ENCODE measurements at places on chromosomes 2 and 18.

DNA sequence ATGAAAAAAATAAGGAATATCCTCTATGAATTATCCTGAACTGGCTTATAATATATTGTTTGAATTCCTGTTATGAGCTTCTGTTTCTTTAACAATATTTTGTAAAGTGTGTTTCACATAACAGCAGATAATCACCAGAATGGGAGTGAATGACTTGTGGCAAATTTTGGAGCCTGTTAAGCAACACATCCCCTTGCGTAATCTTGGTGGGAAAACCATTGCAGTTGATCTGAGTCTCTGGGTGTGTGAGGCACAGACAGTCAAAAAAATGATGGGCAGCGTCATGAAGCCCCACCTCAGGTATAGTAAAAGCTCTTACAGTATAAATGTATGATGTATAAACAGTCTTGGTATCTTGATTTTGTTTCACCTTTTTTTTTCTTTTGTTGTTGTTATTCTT lies 5.9 kb downstream of the GEN1 start:
- DNase-seq: no peak

DNA sequence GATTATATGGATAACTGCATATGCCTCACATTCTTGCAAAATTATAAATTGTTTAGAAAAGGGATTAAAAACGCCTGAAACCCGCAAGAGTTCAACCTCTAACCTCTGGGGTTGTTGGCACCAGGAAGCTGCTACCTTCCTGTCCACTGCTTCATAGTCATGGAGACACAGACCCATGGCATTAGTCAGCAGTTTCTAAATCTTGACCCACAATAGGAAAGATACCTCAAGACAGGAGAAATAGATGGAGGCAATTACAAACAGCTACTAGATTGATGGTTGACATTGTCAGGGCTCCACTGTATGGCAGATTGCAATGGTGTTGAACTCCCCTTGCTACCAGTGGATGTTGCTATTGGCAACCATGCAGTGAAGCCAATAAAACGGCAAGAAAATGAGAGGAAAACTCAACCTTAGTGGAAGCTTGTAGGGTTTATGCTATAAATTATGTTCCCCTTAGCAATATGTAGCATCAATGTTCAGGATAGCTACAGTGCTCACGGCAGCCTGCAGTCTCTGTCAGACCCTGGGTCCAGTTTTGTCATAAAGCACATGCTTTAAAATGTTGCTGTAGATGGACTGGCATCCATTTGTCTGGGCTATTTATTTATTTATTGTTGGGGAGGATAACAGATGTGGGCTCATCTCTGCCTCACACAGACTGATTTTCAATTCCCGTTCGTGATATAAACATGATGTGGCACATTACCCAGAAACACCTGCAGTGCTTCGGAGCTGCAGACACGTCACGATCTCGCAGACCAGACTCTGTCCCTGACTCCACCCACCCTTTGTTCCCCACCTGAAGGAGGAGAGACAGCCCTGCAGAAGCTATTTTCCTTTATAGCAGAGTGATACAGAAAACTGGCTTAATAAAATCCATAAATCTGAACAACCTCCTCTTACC lies 233.4 kb downstream of the AGPS start:
- no peak for DNase-seq

DNA sequence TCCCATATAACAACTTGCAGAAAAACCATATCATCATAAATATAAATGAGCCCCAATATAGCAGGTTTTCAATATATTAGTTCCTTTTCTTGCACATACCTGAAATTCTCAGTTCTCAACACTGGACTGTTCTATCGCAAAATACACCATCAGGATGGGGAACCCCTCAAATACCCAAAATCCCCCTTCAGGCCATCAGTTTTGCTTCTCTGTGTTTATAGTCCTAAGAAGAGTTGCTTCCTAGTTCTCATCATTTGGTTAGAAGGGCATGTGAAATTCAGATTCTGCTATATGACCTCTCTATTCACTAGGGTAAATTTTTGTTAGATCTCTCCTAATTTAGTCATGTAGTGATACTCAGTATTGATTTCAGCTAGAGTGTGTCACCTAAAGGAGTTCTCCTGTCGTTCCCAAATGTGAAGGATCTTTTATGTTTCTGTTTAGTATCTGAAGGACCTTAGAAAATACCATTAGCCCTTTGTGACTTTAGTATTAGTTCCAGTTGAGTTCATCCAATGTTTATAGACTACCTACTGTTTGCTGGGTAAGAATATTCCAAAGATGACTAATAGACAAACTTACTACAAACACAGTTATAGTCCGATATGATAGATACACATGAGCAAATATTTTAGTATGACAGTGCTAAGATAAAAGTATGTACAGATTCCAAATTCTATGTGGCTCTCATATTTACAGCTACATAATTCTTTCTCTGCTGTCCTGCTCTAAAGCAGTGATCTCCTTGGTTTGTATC lies 115.8 kb downstream of the TTC27 start:
- no peak for DNase-seq

DNA sequence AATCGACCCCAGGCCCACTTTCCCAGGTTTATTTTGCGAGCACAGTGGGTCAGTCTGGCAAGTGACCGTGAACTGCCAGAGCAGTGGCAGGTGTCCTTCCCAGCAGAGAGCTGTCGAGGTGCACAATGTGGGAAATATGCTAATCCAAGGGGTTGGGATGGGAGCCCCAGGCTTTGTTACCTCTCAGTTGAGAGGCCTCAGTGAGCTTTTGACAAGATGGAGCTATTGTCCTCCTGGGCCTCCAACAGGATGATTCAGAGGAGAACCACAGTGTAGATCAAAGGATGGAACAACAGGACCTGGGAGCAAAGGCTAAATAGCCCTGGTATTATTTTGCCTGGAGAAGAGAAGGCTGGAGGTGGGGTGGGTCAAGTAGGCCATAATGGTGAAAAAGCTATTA lies 150.8 kb downstream of the NCKAP5 start:
- no peak for DNase-seq

DNA sequence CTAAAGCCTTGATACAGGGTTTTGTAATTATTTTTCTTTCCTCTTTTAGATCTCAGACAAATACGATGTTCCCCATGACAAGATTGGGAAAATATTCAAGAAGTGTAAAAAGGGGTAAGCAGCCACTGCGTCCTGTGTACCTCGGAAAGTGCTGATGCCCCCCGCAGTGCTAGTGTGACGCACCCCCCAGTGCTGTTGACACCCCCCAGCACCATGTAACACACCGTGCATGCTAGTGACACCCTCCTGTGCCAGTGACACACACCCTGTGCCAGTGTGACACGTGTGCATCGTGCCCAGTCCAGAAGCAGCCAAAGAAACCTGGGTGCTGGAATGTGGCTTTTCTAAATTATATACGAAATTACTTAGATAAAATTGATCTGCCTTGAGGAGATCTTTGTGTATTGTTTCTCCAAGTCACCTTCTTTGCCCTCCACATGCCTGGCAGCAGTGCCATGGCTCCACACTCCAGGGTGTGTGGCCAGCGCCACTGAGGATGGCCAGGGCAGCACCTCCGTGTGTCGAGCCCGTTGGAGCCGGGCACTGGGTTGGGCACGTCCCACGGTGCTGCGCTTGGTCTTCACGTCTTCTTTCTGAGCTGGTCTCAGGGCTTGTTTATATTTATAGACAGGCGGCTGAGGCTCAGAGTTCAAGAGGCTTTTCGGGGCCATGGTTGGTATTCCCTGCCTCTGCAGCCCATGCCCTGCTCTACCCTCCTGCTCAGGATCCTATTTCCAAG lies 44.3 kb upstream of the KLF11 start:
- no peak for DNase-seq

- DNase-seq: no peak
These were observed 497.2 kb upstream of the SYT4 start for GRCh38 chr18:43774497-43774896.

DNA sequence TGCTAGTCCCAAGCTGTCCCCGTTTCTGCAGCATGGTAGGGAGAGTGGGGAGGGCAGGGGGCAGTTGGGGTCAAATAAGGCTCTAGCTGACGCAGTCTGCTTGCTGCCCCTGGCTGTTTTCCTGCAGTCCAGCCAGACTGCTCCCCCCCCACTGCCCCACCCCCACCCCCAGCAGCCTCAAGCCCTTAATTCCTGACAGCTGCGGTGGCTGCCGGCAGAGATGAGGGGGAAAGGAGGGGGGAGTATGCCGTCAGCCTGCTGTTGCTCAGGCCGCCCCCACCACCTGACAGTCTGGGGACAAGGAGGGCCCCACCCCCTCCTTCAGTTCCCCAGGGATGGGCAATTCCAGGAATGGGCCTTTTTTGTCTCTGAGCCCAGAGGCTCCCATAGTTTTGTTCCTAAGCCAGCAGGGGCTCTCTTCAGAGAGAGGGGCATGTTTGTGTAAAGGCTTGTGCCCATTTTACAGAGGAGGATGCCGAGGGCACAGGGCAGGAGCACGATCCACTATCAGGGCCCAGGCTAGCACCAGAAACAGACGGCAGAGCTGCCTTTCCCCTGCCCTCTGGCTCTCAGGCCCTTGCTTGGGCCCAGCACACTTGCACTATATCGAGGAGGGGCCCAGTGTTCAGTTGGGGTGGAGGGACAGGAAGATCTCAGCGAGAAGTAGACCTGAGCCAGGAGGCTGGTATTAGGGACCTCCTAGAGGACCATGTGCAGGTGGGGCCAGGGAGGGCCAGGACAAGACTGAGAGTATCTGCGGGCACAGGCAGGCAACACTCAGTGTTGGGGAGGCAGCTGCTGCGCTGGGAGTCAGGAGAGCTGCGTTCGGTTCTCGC lies 1.5 kb upstream of the WNT10A start:
- no peak for DNase-seq

GRCh38 chr2:204732019-204732418 lies 186.7 kb downstream of the PARD3B start:
- DNase-seq: no peak

GRCh38 chr2:69138247-69138772 lies 125.3 kb downstream of the ANTXR1 start:
- no peak for DNase-seq

DNA sequence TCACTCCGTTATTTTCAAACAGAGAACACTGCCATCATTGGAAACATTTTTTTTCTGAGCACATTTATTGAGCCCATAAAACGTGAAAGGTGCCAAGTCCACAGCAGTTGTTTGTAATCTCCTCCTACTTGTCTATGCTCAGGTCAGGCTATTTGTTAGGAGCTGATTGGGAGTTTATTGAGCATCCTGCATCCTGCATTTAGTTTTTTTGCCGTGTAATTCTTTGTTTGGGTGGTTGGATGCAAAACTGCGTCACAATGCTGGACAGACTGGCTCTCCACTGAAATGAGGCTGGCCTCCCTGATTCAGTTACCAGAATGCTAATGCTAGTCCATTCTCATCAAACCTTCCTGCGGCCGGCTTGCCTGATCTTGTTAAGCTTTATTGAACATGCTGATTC lies 71.4 kb downstream of the RAPGEF4 start:
- no peak for DNase-seq

DNA sequence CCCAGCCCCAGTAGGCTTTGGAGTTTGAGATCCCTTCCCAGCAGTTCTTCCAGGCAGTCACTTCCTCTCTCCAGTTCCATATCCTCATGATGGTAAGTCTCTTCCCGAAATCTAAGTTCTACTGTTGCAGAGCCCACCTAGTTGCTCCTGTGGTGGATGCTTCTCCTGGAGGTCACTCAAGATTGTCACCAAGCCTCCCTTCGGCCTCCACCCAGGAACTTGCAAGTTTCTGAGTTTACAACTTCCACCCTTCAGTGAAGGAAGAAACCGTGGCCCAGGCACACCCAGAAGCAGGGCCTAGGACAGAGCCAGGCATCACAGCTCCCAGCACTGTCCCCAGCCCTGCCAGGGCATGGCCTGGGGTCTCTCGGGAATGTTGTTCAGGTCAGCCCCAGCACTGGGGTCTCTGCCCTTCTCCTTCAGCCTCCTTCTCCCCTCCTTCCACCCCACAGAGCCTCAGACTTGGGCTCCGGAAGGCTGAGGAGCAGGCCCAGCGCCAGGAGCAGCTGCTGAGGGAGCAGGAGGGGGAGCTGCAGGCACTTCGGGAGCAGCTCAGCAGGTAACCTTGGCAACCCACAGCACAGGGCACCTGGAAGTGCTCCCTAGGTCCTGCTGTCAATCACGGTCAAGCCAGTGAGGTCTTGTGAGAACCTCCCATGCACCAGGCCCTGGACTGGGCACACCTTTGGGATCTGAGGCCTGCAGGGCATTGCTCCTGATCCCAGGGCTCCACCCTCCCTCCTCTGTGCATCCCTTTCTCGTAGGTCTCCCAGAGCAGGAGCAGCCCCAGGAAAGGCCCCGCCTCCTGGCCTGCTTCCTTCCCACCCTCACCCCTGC lies 7.1 kb downstream of the RUFY4 start:
- DNase-seq: no peak

DNA sequence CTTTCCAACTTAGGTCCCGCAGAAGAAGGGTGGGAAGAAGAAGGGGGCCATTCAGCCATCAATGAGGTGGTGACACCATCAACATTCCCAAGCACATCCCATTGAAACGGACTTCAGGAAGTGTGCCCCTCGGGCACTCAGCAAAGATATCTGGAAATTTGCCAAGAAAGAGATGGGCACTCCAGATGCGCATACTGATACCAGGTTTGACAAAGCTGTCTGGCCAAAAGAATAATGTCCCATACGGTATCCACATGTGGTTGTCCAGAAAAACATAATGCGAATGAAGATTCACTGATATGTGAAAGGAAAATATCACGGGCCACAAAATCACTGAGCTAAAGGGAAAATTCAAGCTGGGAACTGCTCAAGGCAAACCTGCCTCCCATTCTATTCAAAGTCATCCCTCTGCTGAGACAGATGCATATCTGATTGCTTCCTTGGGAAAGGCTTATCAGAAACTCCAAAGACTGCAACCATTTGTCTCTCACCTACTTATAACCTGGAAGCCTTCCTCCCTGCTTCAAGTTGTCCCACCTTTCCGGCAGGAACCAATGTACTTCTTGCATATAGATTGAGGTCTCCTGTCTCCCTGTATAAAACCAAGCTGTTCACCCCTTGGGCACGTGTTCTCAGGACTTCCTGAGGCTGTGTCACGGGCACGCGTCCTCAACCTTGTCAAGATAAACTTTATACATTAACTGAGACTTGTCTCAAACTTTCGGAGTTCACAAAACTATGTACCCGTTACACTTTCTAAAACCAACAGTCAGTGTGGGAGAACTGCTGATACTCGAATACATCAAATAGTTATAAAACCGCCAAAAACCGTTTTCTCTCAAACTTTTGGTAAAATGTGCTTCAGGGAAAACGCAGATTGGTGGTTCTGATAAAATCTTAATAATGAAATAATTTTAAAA lies 1.3 kb upstream of the PDK1 start:
- DNase-seq: no peak

- no peak for DNase-seq
These were observed 49.9 kb downstream of the ZAP70 start for GRCh38 chr2:97763176-97763845.

- DNase-seq: no peak
These were observed 418.0 kb downstream of the LRATD1 start for GRCh38 chr2:15050483-15050882.

- no peak for DNase-seq
These were observed 52.4 kb downstream of the SLC66A2 start for GRCh38 chr18:79898952-79899608.

DNA sequence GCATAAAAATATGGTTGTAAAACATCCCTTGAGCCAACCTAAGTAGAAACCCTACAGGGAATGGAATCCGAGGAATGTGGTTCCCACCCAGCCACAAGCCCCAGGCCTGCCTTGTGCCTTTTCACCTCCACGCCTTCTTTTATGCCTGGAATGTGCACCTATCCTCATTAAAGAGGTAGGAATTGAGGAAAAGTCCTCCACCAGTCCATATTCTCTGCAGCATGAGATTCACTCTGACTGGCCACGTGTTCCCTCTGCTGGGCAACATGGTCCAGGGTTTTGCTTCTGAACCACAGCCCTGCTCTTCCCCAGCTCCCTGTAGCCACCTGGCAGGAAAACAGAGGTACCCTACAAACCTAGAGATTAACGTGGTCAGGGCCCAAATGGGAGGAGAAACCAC lies 787.9 kb upstream of the RAB6C start:
- DNase-seq: no peak

GRCh38 chr2:26251893-26252292 lies 7.2 kb downstream of the HADHB start:
- DNase-seq: no peak
